ENCODE measurements at places on chromosomes 12 and 14.

GRCh38 chr12:47302111-47302671, 222.4 kb upstream of the AMIGO2 start:
- DNase-seq, result no peak

DNA sequence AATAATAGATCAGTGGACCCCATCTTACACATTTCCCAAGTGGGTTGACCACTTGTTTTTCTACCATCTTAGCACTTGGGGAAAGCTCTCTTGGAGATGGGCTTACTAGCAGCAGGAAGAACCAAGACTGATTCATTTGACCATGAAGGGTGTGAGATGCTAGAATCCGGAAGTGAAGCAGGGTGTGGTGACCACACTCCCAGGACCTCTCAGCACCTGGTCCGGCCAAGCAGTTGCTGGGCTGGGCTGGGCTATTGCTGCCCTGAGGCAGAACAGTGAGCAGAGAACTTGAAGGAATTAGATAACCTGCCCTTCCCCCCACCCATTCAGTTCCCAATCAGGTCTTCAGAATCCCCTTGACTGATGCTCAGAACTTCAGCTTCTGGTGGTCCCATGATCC, 24.4 kb downstream of the ADCY6 start:
- no peak for DNase-seq

DNA sequence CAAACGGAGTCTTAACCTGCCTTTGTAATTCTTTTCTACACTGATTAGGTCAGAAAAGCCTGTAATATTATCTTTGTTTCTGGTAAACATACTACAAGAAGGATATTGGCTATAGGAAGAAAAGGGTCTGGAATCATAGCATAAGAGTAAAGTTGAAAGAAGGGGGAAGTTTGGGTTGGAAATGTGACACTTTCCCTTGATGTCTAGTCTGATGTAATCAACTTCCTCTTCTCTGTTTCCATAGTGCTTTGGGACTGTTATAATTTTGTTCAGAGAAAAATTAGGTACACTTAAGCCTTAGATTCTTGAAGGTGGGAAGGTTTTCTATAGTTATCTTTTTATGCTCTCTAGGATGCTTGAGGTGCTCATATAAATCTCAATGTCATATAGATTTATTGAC, 322.2 kb downstream of the AEBP2 start:
- no peak for DNase-seq

- no peak for DNase-seq
Observed at GRCh38 chr14:69693801-69694729, 72.9 kb upstream of the SRSF5 start.

- DNase-seq, result no peak
Observed at GRCh38 chr14:85024931-85025330, 505.0 kb upstream of the FLRT2 start.

DNA sequence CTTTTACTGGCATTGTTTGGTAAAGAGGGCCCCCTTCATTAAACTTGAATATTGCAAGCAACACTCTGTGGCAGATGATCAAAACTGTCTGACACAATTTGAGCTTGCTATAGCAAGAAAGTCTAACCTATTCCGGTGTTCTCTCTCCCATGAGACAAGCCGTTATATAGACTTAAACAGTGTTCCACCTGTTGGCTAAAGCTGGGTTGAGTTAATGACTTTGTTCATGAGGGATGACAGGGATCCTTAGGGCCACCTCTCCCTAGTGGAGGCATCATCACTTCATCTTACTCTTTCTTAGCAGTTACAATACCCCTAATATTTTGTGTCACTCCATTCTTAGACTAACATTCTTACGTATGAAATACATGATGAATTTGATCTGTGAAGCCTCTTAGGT, 3.8 kb downstream of the EIF5 start:
- no peak for DNase-seq

GRCh38 chr14:72128629-72129028, 196.4 kb downstream of the RGS6 start:
- no peak for DNase-seq

GRCh38 chr14:87065366-87065765, 927.6 kb downstream of the GALC start:
- no peak for DNase-seq

DNA sequence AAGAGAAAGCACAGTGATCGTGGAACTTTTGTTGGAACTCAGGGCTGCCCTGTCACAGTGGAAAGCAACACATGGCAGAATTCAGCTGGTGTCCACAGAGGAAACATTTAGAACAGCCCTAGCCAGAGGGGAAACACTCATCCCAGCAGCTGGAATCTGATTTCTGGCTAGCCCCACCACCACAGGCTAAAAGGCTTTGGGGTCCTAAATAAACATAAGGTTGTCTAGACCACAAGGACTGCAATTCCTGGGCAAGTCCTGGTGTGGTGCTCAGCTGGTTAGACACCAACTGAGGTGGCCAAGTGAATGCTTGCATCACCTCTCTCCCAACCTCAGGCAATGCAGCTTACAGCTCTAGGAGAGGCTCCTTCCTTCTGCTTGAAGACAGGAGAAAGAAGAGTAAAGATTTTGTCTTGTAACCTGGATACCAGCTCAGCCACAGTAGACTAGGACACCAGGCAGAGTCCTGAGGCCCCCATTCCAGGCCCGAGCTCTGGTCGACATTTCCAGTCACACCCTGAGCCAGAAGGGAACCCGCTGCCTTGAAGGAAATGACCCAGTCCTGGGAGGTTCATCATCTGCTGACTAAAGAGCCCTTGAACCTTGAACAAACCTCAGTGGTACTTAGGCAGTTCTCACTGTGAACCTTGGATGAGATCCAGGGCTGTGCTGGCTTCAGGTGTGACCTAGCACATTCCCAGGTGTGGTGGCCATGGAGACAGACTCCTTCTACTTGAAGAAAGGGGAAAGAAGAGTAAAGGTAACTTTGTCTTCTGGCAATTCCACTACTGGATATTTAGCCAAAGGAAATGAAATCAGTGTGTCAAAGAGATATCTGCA, 85.4 kb upstream of the PLXNC1 start:
- DNase-seq, result no peak

- no peak for DNase-seq
Observed at GRCh38 chr14:91326514-91327249, 82.2 kb upstream of the GPR68 start.

DNA sequence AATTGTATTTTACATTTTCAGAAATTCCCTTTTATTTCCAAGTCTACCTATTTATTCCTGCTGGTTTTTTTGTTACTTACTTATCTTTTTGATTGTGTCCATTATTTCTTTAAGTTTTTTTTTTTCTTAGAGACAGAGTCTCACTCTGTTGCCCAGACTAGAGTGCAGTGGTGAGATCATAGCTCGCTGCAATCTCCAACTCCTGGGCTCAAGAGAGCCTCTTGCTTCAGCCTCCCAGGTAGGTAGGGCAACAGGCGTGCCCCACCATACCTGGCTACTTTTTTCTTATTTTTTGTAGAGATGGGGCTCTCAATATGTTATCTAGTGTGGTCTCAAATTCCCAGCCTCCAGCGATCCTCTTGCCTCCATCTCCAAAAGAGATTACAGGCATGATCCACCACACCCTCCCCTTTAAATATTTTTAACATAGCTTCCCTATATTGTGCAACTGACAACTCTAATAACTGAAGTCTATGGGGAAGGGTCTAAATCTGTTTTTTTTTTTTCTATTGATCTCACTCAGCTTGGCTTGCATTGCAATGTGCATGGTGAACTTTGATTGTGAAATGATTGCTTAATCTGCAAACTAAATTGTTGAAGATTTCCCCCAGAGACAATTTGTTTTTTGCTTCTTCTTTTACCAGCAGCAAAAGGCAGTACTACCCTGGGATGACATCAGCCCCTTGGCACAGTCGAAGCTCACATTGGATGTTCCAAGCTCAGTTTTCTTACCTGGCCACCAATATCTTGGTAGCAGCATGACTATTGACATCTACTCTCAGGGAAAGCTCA, 25.7 kb upstream of the COCH start:
- no peak for DNase-seq

DNA sequence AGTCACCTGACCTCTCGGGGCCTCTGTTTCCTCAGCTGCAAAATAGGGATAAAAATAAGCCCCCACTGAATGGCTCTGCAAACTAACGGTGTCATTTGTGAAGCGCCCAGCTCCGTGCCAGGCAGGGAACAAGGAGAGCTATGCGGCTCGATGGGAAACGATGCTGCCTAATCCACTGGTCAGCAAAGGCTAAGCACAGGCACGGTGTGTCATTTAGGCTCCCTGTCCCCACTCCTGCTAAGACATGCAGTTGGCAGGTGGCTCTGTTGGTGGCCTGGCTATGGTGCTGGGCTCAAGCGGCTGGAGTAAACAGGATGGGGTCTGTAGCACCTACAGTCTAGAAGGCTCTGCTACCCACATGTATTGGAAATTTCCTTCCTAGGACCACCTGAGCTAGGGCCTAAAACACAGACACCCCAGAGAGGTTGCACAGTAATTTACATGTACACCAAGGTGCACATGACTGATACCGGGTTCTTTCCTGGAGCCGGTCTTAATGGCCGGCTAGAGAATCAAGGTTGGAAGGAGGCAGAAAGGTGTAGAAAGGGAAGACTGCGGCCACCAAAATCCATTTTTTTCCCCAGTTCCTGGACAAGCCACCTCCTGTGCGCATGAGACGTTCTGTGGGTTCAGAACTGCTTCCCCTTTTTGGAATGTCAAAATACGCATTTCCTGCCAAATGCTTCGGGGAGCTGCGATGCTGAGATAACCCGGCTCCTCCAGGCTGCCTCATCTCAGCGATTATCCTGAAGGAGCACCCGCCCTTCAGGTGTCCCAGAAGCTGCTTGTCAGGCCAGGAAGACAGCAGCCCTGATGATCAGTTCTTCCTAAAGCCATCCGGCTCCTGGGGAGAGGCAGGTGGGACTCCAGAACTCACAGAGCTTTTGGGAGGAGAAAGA, 1.0 kb downstream of the CACNA2D4 start:
- DNase-seq, result no peak

DNA sequence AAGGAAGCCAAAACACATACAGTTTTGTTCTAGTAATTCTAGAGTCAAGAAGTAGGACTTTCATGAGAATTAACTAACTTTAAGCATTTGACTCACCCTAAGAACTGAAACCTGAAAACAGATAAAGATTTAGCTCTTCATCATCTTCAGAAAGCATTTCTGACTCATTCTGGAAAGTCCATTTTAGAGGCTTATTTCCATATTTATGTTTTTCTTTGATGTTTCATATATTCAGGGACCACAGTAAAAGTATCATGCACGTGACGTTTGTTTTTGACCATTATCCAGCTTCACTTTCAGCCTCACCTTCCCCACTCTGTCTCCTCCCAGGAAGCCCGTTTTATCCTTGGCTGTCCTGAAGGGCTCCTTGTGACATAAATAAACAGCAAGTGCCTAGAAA, 79.2 kb downstream of the MDGA2 start:
- no peak for DNase-seq

DNA sequence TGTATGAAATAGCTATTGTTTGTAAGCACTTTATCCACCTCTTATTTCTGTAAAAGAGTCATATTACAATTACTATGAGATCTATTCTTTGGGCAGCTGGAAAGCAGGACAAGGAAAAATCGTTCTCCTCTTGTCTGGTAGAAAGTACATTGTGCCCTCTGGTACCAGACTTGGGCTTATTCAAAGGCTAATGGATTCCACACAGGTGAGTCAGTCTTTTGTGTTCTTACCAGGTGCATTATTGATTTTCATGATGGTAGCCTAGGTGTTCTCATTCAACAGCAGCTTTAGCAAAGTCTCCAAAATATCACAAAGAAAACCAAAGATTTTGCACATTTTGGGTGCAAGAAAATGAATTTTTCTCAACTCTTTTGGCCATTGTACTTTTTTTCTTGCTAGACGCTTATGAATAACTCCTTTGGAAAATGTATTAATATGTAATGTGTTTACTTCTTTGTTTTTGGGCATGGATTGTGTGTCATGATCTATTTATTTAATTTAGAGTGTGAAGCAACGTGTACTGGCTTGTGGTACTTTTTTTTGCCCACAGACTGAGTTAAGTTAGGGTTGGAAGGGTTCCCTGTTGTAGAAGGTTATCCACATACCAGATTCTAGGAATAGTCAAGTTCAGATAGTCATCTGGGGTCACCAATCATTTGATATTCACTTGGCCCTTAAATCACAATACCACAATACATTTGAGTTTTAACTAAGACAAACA, 26.2 kb downstream of the MNAT1 start:
- no peak for DNase-seq

Measured in activated naive CD4-positive, alpha-beta T cell (primary cell).